NT2/D1 (cell line): ENCODE measurements at places on chromosomes 4 and X.

GRCh38 chr4:165963621-165964020 lies 90.6 kb downstream of the TLL1 start:
- no peak for DNase-seq

GRCh38 chr4:7988437-7988836 lies 48.8 kb upstream of the AFAP1 start:
- DNase-seq = no peak

DNA sequence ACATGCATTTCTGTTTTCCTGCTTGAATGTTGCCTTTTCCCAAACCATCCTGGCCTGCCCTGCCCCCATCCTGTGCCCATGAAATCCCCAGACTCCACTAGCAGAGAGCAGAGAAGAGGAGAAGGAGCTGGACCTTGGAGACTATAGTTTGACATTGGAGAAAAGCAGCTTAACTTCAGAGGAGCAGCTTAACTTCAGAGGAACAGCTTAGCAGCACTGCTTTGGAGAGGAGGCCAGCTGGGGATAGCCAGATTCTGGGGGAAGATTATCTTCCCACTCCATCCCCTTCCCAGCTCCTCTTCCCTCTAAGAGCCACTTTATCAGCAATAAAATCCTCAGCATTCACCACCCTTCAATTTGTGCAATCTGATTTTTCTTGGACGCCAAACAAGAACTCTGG lies 443.0 kb downstream of the PCDH10 start:
- DNase-seq = no peak

DNA sequence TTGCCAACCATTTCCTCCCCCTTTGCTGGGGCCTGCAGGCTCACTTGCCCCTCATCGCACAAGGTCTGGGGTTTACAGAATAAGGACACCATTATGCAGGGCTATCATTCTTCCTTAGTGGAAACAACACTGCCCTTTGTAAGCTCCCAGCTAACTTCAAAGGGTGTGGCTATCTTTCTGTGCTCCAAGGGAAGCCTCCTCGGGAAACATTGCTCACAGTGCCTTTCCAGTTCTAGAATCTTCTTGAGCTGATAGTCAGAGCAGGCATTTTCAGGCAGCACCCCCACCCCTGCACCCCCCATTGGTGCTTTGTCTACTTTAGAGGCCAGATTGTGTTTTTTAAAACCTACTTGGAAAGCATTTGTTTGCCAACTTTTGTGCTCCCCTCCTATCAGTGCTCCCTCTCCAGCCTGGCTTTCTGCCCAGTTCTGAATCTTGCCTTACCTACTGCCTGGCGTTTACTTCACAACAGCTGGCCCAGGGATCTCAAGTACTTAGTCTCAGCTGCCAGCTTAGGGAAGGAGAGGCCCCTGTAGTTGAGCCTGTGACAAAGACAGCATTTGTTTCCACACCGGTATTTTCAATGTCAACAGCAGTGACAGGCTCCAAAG lies 53.5 kb downstream of the PLAC1 start:
- DNase-seq = no peak

GRCh38 chr4:111494471-111494870 lies 650.8 kb upstream of the FAM241A start:
- DNase-seq = no peak

- no peak for DNase-seq
Observed at GRCh38 chr4:47263721-47264120, 199.8 kb downstream of the COMMD8 start.

DNA sequence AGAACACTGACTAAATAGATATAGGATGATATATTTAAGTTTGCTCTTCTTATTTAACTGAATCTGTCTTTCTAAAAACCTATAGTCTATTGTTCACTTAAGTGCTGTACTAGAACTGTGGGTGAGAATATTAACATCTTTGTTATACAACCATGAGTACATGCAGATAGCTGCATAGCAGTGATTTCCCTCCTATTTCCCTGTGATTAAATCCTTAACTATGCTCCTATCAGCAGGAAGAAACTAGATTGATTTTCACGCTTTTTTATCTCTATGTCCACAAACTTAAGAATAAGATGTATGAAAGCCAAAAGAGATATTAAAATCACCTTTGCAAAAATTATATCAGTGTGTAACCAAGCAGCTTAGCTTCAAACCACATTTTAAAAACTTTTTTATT lies 11.3 kb upstream of the UGT2A3 start:
- no peak for DNase-seq

DNA sequence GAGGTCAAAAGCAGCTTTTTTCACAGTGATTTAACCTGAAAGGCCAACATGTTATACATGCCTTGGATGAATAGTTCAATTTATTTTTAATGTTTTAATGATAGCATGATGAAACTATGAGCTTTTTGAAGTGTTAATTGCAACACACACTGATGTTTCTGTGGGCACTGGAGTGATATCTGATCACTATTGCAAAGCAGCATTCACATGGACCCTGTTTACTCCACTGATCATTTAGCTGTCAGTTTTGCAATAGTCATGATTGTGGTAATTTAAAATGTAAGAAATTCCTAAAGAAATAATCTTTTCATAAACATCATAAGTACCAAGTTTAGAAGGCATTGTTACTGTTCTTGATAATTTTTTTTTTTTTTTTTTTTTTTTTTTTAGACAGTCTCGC lies 74.1 kb downstream of the ARSJ start:
- no peak for DNase-seq

- no peak for DNase-seq
Observed at GRCh38 chrX:2610246-2611170, 80.6 kb upstream of the CD99 start.

- no peak for DNase-seq
Observed at GRCh38 chr4:2006956-2007653, 1.7 kb downstream of the NELFA start.

DNA sequence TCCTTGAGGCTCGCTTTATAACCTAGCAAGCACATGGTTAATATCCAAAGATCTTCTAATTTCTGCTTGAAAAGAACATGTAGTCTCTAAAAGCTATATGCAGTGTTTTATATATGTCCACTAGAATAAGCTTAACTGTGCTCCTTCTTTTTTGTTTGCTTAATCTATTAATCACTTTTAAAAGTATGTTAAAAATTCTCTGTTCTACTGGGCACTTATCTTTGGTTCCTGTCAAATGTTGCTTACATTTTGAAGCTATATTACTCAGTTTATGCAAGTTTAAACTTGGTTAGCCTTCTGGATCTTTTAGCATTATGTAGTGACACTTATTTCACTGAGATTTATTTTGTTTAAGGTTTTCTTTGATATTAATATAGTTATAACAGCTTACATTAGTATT lies 32.5 kb downstream of the MAOA start:
- DNase-seq = no peak

DNA sequence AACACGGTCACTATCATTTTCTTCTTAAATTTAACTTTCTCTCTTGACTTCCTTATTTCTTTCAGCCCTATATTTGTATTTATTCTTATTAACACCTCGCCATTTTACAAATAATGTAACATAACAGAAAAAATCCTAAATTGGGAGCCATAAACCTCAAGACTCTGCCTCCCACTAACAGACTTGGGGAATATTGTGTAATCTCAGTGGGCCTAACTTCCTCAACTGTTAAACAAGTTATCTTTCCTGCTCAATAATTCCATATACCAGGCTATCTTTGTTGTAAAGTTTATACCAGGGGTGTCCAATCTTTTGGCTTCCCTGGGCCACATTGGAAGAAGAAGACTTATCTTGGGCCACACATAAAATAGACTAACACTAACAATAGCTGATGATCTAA lies 26.2 kb downstream of the PRSS12 start:
- DNase-seq = no peak

DNA sequence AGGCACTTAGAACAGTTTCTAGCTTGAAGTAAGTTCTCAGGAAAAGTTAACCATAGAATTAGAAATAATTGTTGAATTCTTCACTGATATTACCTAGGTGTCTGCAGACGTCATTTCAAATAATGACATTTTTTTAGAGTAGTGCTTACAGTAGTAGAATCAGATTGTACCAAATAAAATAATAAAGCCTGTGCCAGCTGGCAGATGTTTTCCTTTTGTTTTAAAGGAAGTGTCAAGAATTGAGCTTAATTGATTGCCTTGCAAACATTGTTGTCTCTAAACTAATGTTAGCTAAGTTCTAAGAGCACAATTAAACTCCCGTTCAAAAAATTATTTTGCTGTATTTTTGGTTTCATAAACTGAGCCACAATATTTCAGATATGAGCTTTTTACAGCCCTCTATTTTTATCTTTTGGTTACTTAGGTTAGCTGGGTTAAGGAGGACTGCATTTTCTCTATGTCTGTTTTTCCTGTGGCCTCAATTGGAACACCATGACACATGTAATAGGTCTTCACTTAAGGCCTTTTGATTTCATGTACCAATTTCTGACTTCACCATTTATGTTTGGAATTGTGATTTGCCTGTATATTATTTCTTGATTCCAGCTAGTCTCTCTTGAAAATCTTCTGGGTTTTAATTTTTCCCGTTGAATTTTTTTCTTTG lies 64.2 kb downstream of the DCUN1D4 start:
- DNase-seq = no peak

DNA sequence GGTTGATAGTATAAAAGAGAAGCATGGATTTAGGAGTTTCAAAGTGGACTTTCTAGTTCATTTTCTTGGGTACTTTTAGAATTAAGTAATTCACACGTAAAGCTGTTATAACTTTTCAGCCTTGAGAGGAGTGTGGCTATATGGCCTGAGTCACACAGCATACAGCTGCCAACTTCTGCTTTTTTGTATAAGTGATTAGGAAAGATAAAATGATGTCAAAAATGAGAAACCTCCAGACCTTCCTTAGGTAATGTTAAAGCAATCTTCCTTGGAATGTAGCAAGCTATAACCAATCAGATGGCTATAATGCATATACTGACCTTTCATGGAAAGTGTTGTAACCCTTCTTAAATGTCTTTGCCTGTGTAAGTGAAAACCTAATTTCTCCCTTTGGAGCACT lies 39.2 kb downstream of the RAB40AL start:
- no peak for DNase-seq

- no peak for DNase-seq
Observed at GRCh38 chrX:131650637-131651410, 107.0 kb downstream of the OR13H1 start.

- no peak for DNase-seq
Observed at GRCh38 chr4:61740886-61741285, 540.8 kb downstream of the ADGRL3 start.

- DNase-seq = no peak
Observed at GRCh38 chr4:139809757-139810140, 144.1 kb downstream of the MGST2 start.

GRCh38 chrX:69229436-69229835 lies 64.2 kb upstream of the PJA1 start:
- DNase-seq = no peak

- no peak for DNase-seq
Observed at GRCh38 chr4:148055844-148056243, 324.0 kb downstream of the ARHGAP10 start.

DNA sequence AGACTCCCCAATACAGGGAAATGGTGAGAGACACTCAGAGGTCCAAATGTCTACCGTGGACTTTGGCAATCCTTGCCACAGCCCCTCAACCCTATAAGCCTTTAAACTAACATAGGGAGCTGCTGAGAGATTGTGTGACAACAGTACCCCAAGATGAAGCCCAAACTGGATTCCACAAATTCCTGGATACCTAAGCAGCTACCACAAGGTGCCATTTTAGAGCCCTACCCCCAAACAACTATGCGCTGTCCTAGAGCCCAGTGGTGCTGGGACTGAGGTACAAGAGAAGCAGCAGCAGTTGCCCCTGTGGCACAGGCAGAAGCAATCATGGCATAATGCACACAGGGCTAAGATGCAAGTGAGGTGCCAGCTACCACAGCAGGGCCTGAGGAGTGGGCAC lies 2.7 kb upstream of the TMPRSS11F start:
- DNase-seq = no peak

- no peak for DNase-seq
Observed at GRCh38 chrX:100850317-100850716, 23.8 kb downstream of the NOX1 start.

DNA sequence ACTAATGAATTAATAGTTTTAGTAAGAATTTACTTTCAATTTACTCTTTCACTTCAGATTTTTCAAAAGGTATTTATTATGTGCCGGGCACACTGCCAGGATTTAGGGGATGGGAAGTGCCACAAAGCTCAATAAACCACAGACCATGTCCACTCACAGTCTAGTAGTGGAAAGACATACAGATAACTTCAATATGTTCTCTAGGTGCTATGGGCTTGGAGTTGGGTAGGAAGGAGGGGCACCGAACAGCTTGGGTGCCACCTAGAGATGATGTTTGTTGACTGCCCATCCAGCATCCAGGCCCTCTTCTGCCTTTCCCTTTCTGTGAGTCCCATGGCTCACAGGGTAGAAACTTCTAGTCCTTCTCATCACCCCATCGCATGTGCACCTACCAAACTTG lies 17.8 kb downstream of the MFAP3L start:
- DNase-seq = no peak

- no peak for DNase-seq
Observed at GRCh38 chr4:84496331-84496705, 2.8 kb downstream of the NKX6-1 start.

DNA sequence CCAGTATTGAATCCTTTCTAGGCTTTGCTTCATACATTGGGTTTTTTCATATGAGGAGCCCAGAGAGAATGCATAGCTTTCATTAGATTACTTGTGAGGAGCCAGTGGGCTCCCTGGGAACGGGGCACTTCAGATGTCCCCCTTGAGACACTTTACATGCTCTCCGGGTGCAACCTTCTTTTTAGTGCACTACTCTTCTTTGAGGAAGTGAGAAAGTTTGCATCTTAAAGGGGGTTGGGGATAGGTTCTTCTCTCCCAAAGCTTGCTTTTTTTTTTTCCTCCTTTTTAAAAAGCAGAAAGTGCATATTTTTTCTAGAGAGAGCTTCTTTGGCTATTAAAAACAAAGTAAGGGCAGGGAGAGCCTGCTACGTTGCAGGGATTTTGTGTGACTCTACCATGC lies 4.3 kb downstream of the HADH start:
- no peak for DNase-seq

- DNase-seq = no peak
Observed at GRCh38 chrX:1870421-1870820, 255.6 kb downstream of the ASMT start.

DNA sequence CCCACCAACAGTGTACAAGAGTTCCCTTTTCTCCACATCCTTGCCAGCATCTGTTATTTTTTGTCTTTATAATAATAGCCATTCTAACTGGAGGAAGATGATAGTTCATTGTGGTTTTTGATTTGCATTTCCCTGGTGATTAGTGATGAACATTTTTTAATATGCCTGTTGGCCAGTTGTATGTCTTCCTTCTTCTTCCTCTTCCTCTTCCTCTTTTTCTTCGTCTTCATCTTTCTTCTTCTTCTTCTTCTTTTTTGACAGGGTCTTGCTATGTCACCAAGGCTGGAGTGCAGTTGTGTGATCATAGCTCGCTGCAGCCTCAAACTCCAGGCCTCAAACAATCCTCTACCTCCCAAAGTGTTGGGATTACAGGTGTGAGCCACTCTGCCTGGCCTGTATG lies 87.4 kb downstream of the CCDC160 start:
- no peak for DNase-seq

- DNase-seq = no peak
Observed at GRCh38 chrX:55008571-55009358, 8.6 kb downstream of the APEX2 start.

GRCh38 chr4:145012841-145013240 lies 85.2 kb downstream of the ANAPC10 start:
- no peak for DNase-seq

- DNase-seq = no peak
Observed at GRCh38 chr4:185479507-185479971, 8.0 kb upstream of the CCDC110 start.

- DNase-seq = no peak
Observed at GRCh38 chrX:127764674-127765073, 287.5 kb downstream of the ACTRT1 start.

- no peak for DNase-seq
Observed at GRCh38 chr4:176642472-176642871, 150.2 kb downstream of the VEGFC start.
